ENCODE measurements at places on chromosomes 4 and X.

DNA sequence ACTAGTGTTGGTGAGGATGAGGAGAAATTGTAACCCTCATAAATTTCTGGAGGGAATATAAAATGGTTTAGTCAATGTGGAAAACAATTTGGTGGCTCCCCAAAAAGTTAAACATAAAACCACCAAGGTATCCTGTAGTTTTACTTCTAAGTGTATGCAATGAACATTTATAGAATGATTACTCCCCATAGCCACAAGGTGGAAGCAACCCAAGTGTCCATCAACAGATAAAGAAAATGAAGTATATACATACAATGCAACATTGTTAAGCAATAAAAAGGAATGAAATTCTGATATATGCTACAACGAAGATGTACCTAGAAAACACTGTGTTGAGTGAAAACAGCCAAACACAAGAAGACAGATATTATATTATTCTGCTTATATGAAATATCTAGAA, 569.1 kb upstream of the GRID2 start:
- no peak for DNase-seq

- no peak for DNase-seq
Observed at GRCh38 chrX:45823536-45823935, 622.9 kb upstream of the DIPK2B start.

- DNase-seq: no peak
Observed at GRCh38 chr4:182126603-182127002, 116.6 kb upstream of the TENM3 start.

GRCh38 chrX:54826598-54826997, 19.1 kb downstream of the MAGED2 start:
- DNase-seq: no peak

- no peak for DNase-seq
Observed at GRCh38 chr4:41866799-41867677, 68.2 kb upstream of the TMEM33 start.

DNA sequence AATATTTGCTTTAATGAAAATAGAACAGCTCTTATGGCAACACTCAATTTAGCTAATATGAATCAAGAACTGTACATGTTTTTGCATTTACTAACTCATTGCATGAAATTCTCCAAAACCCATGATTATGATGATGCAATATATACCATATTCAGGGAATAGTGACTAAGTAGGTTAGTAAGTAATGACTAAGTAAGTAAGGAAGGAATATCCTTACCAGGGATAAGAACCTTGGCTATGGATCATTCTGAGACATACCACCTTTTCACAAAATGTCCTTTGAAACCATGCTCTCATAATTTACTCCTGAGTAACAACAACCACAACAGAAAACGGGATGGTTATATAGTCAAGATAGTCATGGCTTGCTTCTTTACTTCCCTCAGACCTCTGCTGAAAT, 1513.0 kb downstream of the STIM2 start:
- DNase-seq: no peak

- no peak for DNase-seq
Observed at GRCh38 chr4:121741751-121742150, 23.2 kb downstream of the SMIM43 start.

- DNase-seq: no peak
Observed at GRCh38 chr4:11623726-11624037, 195.0 kb upstream of the HS3ST1 start.

DNA sequence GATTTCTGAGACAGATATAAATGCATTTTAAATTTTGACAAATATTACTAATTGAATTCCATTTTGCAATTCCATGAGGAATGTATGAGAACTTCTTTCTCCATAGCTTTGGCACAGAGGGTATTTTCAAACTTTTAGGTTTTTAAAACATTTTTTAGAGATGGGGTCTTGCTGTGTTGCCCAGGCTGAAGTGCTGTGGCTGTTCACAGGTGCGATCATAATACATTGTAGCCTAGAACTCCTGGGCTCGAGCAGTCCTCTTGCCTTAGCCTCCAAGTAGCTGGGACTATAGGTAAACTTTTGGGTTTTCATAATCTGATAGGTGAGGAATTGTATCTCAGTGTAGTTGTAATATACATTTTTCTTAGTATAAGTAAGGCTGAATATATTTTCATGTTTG, 53.4 kb downstream of the ANXA3 start:
- DNase-seq: no peak

DNA sequence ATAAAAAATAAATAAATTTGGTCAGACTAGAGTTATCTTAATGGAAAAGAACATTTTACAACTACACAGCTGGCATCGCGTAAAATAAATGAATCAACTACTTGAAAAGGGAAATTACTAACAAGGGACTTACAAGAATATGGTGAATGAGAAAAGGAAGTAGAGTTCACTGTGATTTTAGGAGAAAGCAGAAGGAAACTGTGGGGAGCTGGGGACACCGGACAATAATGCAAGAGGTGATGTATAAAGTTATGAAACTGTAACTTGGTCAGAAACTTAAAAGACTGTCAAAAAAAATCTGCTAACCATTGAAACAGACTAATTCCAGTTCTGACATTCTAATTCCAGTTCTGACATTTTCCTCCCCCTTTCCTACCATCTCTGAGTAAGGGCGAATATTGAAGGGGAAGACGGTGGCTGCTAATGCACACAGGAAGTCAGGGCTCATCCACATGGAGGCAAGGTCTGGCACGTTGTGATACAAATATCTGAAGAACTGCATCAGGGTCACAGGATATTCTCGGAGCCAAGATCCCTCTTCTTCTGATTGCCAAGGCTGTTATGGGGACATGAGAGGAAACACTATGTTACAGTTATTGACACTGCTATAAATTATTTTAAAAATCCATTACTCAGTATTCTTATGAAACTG, 170.5 kb downstream of the CDS1 start:
- DNase-seq: no peak

DNA sequence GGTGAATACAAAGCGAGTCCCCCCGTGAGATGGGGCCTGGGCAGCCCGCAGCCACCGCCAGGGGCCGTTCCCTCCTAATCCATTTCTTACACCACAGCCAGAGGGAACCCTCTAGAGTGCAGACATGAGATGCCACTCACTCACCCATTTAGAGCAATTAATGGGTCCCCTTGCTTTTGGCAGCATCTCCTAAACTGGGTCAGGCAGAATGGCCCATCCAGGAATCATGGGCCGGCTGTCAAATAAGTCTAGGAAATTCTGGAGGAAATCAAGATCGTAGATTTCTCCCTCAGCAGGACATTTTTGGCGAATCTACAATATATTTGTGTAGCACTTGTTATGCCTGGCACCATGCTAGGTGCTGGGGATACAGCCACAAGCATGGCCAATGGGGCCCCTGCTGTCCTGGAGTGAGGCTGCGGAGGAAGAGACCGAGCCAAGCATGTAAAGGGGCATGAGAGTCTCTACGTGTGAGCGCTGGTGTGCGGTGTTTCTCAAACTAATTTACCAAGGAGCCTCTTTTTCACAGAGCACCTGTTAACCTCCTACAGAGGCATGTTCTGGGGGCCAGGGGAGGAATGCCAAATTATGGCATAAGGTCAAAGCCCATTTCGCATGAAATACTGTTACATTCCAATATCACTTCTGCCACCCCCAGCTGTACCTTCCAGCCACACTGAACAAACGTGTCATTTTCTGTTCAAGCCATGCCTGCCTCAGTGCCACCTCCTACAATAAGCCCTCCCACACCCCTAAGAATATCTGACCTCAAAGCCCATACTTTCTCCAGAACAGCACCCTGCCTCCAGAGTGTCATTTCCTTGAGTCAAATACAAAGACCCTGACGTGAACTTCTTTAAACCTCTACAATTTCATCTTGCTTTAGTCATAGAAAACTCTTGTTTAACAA, 28.1 kb upstream of the JAKMIP1 start:
- no peak for DNase-seq

DNA sequence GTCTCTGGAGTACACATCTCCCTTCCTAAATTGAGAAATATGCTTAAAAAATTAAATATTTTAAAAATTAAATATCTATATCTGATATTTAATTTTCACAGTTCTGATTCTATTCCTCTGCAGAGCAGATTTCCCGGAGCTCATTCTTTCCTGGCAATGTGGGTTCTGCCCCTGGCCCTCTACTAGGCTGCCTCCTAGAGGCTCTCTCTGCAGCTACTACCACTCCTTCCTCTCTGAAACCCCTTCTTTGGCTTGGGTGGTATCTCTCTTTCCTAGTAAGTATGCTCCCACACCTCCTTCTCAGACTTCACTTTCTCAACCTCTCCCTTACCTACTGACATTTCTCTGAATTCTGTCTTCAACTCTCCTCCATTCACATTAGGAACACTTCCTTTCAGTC, 45.3 kb downstream of the RPGR start:
- DNase-seq: no peak

- DNase-seq: no peak
Observed at GRCh38 chr4:26162101-26162500, 158.7 kb upstream of the RBPJ start.

GRCh38 chrX:31546126-31546525, 474.3 kb upstream of the FTHL17 start:
- DNase-seq: no peak

DNA sequence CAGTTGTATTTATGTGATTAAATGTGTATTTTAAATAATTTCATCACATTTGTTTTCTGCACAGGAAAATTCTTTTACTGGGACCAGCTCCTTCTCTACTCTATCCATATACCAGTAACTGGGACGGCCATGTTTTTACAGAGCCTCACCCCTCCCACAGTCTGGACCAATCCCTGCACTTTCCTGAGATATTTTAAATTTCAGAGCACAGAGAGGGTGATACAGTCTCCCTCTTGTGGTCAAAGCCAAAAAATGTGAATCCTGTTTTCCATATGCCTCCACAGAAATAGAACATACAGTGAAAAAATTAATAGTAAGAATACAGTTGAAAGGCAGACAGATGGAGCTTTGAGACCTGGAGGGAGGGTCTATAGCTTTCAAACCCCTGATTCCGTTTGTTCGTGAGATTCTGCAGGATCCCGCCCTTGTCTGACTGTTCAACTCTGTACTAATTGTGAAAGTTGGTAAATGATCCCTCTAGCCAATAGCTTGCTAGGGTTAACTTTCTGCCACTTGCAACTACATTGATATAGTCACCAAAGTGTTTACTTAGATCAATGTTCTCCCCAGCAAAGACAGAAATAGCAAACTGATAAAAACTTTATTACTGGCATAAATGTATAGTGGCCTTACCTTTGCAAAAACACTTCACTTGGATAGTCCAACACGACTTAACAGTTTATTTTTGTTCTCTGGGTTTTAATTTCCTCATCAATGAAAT, 172.2 kb downstream of the PPARGC1A start:
- no peak for DNase-seq

- no peak for DNase-seq
Observed at GRCh38 chr4:6716958-6717655, 1.1 kb downstream of the BLOC1S4 start.

DNA sequence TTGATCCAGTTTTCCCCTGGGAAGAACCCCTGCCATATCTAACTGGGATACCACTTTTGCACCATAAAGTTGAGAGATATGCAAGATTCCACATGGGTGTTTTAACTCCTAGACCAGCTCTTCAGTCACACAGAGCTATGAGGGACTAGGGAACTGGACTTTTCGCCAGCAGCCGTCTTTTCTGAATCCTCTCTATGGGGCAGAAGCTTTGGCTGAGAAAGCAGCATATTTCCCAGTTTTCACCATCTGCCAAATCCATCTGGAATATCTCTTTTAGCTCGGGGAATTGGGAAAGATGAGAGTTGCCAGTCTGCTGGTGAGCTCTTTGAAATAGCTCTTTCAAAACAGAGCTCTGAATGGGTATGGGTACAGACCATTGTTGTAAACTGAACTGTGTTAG, 20.9 kb downstream of the APOOL start:
- no peak for DNase-seq

DNA sequence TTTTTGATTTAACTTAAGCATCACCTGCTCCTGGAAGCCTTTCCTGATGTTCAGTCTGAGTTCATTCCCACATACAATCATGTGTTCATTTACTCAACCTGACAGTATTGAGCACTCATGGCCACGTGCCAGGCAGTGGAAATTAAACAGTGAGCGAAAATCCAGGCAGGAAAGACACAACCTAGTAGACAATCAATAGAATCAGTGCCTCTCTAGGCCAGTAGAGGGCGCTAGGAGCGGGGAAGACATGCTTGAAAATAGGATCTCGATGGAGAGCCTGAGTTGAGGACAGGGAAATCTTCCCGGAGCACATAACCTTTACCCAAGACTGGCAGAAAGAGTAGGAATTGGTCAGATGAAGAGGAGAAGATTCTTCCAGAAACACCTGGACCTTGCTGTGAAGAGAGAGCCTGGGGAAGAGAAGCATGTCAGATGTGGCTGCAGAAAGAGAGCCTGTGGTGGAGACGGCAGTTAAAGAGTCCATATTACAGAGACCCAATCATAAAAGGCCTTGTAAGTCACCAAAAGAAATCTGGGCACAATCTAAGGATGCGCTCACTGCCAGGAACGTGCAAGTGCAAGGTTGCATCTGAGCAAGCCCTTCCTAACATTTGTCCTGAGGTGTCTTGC, 103.5 kb downstream of the LDB2 start:
- no peak for DNase-seq

GRCh38 chrX:41616935-41617334, 71.8 kb upstream of the GPR34 start:
- DNase-seq: no peak

- no peak for DNase-seq
Observed at GRCh38 chr4:88825931-88826330, 128.3 kb upstream of the NAP1L5 start.

GRCh38 chrX:455199-455598, 68.5 kb upstream of the PPP2R3B start:
- no peak for DNase-seq

GRCh38 chrX:21781976-21782375, 24.1 kb upstream of the SMPX start:
- no peak for DNase-seq

GRCh38 chrX:39613997-39614679, 483.6 kb downstream of the BCOR start:
- DNase-seq: no peak

- no peak for DNase-seq
Observed at GRCh38 chr4:26145212-26145611, 175.6 kb upstream of the RBPJ start.

- no peak for DNase-seq
Observed at GRCh38 chr4:3724319-3725231, 41.6 kb upstream of the ADRA2C start.

DNA sequence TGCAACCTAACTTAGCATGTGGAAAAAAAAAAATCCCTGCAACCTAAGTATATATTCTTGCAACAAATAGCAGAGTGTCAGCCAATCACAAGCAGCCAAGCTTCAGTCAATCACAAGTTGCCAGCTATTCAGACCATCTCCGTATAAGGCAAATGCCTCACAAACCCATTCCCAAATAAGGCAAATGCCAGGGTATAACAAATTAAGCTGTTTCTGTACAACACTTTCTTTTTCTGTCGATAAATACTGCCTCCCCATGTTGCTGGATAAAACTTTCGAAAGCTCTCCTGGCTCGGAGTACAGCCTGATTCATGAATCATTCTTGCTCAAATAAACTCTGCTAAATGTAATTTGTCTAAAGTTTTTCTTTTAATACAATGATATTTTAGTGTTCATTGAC, 460.7 kb upstream of the SMIM31 start:
- DNase-seq: no peak

GRCh38 chr4:2878346-2878745, 34.7 kb downstream of the ADD1 start:
- DNase-seq: no peak
